ENCODE measurements at places on chromosomes 4 and X. TPM values are rescaled to one million over a fixed set of nuclear protein-coding genes. Genes with fewer than 3 reads are reported as not detected.

- no peak for DNase-seq
Observed at GRCh38 chr4:38791010-38791409, 8.2 kb upstream of the TLR10 start.

DNA sequence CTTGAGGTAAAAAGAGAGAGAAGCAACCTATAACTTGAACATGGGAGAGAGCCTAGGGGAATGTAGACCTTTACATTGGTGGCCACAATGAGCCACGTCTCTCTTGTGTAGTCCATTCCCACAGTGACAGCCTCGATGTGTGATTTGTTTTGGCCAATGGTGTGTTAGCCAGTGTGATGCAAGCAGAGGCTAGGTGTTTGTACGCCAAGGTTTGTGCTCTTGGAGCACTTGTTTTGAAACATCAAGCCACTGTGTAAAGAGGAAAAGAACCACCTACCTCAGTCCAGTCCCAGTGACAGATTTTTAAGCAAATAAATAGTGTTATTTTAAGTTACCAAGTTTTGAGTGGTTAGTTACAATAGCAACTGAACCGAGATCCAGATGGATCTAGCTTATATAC, 23.9 kb upstream of the TMEM192 start:
- no peak for DNase-seq

The RBM46 gene
- not detected for polyA plus RNA-seq

The ZNF182 gene
- polyA plus RNA-seq: 6.5 TPM

- DNase-seq: no peak
Observed at GRCh38 chrX:154819771-154820341, 14.6 kb upstream of the MPP1 start.

The MAGEA2B gene
- not detected for polyA plus RNA-seq

DNA sequence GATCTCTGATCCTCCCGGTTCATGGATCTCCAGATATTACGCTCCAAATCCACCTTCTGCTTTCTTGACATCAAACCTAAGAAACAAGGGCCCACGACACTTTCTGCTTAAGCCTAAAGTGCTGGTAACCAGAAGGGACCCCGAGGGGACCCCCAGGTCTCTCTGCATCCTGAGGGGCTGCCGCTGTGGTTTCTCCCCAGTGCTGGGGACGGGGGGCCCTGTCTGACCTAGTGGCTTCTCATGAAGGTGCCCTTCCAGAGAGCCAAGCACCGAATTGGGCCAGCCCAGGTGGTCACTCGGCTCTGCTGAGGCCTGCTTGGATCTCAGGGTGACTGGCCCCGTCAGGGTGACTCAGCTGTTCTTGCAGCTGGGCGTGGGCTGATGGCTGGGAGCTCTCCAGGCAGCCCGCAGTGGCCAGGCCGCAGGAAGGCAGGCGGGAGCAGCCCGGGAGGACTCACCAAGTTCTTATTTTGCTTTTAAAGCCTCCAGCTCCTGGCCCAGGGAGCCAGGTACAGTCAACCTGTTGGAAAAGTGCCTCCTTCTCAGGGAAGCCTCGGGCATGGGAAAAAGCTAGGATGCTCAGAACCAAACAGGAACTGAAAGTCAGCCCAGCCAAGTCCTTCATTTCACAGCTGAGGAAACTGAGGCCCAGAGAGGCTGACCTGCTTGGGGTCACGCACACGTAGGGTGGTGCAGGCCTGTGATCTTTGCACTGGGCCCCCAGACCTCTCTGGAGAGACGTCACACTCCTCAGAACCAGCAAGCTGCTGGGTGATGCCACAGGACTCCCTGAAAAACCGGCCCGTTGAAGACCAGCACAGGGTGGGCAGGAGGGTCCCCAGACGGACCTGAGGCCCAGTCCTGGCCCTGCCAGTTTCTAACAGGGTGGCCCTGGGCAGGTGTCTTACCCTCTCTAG, 16.7 kb downstream of the BLOC1S4 start:
- DNase-seq: no peak

DNA sequence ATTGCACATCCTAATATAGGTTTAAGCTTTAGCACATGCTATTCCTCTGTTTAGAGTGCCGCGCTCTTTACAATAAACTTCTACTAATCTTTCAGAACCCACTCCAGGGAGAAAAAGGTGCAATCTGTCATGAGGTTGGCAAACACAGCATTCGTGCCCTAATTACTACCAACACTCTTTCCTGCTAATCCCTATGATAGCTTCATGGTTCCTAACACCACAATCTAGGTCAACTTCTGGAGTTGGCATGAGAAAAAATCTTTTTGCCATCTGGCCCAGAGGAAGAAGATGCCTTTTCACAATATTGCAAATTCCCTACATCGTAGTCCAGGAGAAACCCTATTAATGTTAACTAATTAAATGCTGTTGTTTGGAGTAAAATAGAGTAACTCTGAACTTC, 39.6 kb downstream of the TMA16 start:
- no peak for DNase-seq

DNA sequence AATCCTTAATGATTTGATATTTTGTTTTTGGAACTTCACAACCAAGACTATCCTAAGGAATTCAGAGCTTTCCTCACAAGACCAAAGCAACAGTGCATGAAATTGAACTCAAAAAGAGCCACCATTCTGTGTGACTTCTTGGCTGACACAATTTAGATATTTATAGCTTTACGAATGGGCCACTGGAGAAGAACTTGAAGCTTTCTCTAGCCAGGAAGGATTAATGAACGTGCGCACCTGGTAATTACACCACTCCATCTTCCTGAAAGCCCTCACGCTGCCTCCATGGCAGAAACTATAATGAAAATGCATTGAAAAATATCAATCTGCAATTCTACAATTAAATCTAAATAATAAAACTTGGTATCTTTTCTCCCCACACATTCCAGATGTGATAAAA, 1057.8 kb downstream of the DMD start:
- no peak for DNase-seq

DNA sequence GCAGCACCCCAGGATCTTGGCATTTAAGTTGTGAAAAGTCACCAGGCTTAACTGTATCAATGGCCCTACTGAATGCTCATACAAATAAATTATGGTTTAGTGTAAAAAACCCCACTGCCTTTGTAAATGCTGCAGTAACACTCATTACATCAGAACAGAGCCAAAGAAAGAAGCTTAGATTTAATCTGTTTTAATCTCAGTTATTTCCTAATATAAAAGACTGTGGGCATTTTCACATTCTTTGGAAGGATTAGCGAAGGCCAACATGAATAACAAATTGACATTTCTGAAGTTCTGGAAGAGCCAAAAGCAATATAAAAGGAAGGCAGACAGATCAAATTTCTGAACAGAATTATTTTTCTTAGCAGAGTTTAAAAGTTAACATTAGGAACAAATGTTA, 140.0 kb upstream of the HCCS start:
- DNase-seq: no peak

GRCh38 chrX:46876901-46877300, 35.3 kb upstream of the JADE3 start:
- DNase-seq: no peak

GRCh38 chrX:124646403-124646802, 300.0 kb downstream of the SH2D1A start:
- DNase-seq: no peak

The NPY1R gene
- polyA plus RNA-seq: not detected

- DNase-seq: no peak
Observed at GRCh38 chr4:87734084-87734483, 65.3 kb upstream of the IBSP start.

Data from CD8-positive, alpha-beta memory T cell (primary cell).